ENCODE measurements at places on chromosomes 5 and 9.
A peak's percentile ranks its signal among the peaks of the same experiment; 100 is the strongest.

DNA sequence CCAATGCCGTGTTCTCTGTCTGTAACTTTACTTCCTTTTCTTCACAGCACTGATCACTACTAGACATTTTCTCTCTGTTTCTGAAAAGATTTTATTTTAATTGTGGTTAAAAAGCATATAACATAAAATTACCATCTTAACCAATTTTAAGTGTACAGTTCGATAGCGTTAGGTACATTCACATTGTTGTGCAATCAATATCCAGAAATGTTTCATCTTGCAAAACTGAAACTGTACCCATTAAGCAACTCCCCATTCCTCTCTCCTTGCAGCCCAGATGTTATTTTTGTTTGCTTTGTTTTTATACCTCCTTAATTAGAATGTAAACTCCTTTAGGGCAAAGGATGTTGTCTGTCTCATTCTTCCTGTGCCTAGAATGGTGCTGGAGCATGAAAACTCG is 47.5 kb downstream of the COL27A1 start:
- no peak for DNase-seq

DNA sequence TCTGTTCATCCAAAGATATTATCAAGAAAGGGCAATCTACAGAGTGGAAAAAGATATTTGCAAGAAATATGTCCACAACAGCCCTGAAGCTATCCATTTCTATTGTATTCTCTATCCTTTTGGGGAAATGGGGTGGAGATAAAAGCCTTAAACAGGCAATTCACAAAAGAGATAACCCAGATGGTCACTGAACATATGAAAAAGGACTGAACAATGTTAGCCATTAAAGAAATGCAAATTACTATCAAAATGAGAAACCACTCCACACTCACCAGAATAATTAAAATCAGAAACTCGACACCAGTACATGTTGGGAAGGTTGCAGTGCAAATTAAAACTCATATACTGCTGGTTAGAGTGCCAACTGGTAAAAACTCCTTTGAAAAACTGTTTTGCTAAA is 955.2 kb upstream of the DMAC1 start:
- DNase-seq = no peak

DNA sequence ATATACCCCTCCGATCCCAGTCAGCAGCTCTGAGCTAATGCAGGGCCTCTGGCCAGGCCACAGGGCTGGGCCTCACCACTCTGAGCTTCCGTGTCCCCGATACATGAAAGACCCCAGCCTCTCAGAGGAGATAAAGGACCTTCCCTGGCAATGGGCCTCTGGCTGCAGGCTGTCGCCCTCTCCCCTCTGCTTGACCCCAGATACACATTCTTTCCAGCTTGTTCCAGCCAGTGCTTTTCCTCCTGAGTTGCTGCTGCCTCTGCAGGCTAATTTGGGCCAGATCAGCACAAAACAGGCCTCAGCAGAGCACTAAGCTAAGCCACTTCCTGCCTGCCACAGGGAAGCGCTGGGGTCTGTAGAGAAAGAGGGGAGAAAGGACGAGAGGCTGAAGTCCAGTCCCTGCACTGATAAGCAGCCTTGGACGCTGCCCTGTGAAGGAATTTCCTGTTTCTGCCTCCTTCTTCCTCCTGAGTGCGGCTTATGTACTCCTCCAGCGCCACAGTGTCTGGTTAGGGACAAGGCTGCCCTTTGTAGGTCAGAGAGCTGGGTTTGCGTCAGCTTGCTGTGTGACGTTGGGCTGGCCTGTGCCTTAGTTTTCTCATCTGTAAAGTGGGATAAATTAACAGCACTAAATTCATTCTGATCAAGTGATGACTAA is 73.0 kb upstream of the IL17B start:
- DNase-seq = no peak

- DNase-seq = no peak
Observed at GRCh38 chr5:81209869-81210493, 23.1 kb upstream of the CKMT2 start.

DNA sequence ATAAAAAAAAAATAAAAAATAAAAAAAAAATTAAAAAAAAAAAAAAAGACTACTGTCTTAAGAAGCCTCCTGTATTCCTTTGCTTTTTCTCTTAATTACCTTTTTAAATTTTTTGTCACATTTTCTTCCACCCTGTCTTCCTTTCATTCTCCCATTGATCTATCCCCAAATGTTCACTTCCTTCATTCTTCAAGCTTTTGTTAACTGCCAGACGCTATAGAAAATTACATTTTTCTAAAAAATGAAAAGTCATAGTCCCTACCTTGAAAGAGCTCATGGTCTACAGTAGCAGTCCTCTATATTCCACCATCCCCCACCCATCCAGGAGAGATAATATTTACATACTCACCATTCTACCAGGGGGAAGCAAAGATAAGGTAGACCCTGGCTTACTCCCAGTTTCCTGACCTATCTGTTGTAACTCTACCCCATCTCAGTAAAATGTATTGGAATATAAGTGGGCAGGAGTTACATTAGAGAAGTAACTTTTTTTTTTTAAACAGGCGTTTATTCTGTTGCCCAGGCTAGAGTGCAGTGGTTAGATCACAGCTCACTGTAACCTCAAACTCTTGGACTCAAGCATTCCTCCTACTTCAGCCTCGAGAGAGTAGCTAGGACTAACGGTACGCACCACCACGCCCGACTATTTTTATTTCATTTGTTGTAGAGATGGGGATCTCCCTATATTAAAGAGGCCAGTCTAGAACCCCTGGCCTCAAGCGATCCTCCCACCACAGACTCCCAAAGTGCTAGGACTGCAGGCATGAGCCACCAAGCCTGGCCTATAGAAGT is 3.8 kb upstream of the PRKAA1 start:
- no peak for DNase-seq

GRCh38 chr5:108953940-108954339 is 206.2 kb downstream of the FER start:
- DNase-seq = no peak

DNA sequence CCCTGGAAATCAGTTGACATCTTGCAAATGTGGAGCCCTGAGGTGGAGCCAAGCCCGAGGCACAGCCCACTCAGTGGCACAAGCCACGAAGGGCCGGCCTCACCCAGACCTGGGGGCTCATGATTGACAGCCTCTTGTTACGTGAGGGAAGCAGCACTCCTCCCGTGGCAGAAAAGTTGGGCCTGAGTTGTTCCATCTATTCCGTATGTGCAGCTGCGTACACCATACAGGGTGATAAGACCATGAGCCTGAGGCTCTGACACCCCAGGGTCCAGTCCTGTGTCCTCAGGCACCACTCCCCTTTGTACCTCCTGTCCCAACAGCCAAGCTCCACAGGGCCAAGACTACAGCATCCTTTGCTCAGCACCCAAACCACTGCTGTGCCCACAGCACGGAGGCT is 1.9 kb upstream of the ORM2 start:
- DNase-seq = no peak

GRCh38 chr5:31471040-31471439 is 60.9 kb downstream of the DROSHA start:
- DNase-seq = no peak

DNA sequence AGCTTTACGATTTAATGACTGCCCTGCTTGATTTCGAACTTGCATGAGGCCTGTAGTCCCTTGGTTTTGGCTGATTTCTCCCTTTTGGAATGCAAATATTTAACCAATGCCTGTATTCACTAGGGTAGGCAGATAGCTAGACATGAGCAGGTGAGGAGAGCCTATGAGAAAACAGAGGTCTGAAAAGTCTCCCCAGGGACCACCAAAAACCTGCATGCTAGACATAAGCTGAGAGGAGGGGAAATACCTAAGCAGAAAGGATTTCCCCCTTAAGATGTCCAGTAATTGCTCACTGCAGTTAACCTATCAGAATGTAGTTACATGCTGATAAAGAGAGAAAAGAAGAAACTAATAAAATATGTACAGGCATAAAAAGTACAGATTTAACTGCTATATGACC is 667.4 kb upstream of the SEMA6A start:
- DNase-seq = no peak

GRCh38 chr5:131142970-131143617 is 22.0 kb downstream of the HINT1 start:
- DNase-seq = no peak

- DNase-seq = no peak
Observed at GRCh38 chr5:92922231-92922967, 658.6 kb downstream of the NR2F1-AS1 start.

DNA sequence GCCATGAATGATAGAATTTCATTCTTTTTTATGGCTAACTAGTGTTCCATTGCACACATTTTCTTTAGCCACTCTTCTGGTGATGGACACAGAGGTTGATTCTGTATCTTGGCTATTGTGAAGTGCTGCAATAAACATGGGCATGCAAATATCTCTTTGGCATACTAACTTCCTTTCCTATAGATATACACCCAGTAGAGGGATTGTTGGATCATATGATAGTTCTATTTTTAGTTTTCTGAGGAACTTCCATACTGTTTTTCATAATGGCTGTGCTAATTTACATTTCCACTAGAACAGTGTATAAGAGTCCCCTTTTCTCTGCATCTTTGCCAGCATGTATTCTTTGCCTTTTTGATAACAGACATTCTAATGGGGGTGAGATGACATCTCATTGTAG is 50.4 kb upstream of the CDK5RAP2 start:
- no peak for DNase-seq

- no peak for DNase-seq
Observed at GRCh38 chr9:127538849-127539258, 73.2 kb upstream of the STXBP1 start.

DNA sequence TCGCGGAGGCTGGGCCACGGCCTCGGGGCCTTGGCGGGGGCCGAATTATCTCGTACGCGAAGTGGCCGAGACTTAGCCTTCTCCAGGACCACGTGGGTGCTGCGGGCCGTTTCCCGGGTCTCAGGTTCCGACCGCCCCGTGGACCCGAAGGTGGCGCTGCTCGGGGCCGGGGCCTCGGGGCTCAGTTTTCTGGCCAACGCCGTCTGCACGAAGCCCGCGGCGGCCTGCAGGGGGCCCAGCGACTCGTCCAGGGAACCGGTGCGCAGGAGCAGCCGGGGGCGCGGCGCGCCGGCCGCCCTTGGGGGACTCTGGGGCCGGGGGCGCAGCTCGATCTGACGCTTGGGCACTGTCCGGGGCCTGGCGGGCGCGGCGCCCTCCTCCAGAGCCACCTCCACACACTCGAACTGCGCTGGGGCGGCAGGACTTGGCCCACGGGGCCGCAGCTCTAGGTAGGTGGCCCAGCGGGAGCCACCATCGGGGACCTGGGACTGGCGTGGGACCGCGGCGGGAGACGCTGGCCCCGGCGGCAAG is 716 bp downstream of the PROB1 start:
- DNase-seq = peak; percentile 50

- DNase-seq = no peak
Observed at GRCh38 chr5:95883185-95884016, 60.9 kb upstream of the GLRX start.

- no peak for DNase-seq
Observed at GRCh38 chr5:54301220-54301619, 9.2 kb downstream of the ARL15 start.

DNA sequence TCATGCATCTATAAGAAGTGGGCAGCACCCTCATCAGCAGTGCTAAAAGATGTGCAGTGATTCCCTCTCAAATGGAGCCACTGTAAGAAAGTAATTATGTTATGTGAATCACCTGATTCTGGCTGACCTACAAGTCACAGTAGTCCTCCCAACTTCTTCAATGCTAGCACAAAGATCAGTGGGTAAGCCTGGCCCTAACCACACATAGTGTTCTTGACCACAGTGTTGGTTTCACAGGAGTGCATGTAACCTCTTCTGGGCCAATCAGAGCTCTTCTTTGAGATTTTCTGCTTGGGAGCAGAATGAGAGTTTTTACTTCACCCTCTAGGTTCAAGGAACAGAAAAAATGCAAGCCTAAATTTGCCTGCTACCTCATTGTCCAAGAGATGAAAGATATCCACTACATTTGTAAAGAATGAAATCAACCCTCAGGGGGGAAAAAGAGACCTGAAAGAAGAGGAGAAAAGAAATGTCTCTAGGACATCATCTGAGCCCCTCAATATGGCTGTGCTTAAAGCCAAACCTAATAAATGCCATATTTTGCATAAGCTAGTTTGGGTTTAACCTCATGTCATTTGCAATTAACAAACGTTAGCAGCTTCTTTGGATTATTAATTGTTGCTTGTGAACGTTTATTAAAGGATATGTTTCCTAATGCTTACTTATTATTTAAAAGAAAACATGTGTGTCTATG is 65.3 kb upstream of the ADRB2 start:
- no peak for DNase-seq

DNA sequence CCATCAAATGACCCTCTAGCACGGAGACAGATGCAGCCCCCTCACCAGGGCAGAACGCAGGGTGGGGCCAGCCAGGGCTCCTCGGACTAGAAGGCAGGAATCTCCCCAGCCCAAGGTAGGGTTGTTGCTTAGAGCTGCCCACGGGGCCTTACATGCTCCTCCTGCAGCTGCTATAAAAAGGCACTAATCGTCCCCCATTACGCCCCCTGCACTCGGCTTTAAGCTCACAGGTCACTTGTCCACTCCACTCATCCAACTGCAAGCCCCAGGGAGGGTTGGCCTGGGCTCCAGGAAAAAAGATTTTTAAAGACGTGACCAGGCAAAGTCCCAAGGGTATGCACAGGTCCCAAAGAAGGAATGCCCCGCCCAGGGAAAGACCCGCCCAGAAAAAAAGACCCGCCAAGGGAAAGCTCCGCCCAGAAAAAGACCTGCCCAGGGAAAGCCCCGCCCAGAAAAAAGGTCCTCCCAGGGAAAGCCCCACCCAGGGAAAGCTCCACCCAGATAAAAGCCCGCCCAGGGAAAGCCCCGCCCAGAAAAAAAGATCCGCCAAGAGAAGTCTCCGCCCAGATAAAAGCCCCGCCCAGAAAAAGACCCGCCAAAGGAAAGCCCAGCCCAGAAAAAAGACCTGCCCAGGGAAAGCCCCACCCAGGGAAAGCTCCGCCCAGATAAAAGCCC is 11.1 kb downstream of the GRIN1 start:
- no peak for DNase-seq

DNA sequence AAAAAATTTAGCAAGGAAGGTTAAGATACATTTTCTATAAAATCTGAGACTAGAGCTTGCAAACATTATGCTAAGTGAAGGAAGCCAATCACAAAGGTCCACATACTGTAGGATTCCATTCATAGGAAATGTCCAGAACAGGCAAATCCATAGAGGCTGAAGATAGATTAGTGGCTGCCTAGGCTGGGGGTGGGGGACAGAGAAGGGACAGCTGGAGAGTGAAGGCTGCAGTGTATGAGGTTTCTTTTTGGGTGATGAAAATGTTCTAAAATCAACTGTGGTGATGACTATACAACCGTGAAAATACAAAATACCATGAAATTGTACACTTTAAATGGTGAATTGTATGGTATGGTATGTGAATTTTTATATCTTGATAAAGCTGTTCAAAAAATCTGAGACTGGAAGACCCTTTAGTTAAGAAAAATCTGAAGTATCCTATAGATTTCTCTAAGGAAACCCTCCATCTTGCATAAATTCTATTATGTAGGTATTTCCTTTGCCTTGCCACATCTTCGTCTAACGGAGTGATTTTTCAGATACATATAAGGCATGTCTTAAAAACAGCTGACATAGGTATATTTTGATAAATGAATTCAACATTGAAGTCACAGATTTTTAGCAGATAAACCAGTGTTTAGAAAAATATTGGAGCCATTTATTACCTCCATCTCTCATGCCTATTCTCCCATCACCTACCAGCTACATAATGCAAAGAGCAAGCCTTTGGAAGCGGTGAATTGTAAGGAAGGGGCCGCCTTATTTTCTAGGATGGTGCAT is 121.1 kb downstream of the LMNB1 start:
- no peak for DNase-seq

GRCh38 chr5:129541648-129542251 is 81.7 kb downstream of the ADAMTS19 start:
- DNase-seq = no peak

- DNase-seq = no peak
Observed at GRCh38 chr5:57494104-57495098, 11.8 kb upstream of the ACTBL2 start.

- no peak for DNase-seq
Observed at GRCh38 chr5:138844812-138845513, 30.2 kb downstream of the LRRTM2 start.

Data from stimulated activated naive CD4-positive, alpha-beta T cell (primary cell).